ENCODE measurements at places on chromosomes 7 and 10.

DNA sequence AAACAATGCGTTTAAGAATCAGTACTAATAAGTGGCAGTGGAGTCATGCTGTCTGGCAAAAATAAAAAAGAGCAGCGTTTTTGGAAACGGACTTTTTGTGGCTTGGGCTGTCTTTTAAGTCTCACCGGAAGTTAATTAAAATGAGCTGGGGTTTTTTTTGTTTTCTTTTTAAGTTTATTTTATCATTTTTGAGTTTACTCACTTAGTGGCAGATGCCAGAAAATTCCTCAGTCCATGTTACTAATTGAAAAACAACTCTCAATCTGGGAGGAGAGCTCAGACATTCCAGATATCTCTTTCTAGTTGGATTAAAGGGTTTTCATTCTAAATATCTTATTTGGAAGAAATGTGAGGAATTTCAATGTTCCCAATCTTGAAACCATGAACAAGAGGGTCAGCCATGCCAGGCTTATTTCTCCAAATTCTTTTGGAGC, 133.8 kb upstream of the AGR3 start:
- no peak for DNase-seq

DNA sequence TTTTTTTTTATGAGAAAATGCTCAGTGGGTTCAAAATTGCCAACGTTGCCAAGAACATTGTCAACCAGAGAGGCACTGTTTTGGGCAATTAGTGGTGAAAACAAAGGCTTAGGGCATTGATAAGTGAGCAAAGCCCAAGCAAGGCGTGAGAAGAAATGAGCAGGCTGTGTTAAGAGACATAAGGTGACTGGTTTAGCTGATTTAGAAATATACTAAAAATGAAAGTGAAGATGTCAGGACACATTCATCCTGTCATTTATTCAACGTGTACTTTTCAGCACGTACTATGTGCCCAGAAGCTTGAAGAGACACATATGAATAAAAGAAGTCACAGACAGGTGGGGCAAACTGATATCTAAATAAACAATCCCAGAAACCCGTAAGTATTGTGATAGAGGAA, 31.8 kb downstream of the AOAH start:
- DNase-seq = no peak

DNA sequence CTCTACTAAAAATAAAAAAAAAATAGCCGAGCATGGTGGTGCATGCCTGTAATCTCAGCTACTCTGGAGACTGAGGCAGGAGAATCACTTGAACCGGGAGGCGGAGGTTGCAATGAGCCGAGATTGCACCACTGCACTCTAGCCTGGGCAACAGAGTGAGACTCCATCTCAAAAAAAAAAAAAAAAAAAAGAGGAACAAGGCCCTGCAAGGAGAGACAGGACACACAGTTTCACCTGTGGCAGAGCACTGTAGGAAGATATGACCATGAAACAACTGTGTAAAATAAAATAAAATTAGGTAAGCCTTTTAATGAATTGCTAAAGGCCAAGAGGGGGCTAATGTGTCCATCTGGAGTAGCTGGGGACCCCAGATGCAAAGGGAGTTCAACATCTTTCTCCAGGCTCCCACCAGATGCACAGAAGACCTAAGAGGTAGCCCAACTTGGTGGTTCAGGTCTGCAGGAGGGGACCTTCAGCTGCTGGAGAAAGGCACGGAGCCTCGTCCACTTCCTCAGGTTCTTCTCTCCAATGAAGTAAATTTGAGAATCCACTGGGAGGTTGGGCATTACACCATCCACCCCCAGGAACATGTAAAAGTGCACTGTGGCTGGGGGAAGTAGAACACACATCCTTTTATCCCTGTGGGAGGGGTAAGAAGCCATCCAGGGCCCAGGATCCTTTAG, 12.7 kb downstream of the PPIF start:
- DNase-seq = no peak

DNA sequence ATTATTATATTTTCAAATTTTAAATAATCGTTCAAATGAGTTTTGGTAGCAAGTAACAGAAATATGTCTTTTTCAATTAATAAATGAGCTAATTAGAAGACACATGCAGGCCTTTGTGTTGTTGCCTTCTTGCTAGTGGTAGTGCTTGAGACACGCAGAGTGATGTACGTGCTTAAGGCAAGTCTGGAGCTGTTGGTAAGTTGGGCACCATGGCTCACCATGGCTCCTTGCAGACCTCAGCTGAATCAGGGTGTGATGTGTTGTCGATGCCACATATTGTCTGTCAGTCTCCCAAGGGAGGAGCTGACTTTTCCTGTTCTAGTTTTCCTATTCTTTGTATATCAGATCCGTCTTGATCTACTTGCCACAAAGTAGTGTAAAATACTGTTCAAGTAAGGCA, 8.3 kb downstream of the CDK14 start:
- no peak for DNase-seq

DNA sequence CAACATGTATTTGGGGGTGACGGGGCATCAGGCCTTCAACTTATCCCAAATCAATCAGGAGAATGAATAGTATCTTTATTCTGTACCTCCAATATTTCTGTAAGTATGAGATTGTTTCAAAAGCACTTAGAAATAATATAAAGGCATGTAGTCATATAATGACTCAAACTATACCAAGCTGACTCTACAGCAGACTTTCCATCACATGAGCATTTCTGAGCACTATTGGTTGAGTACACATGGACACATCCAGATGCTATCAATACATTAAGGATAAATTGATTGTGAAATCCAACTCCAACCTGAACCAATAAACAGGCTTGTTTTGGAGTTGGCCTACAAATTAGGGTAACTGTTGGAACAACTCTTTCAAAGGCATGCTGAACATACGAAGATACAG, 229.4 kb downstream of the SFMBT2 start:
- DNase-seq = no peak

- no peak for DNase-seq
Observed at GRCh38 chr7:70952311-70952710, 179.6 kb upstream of the GALNT17 start.

DNA sequence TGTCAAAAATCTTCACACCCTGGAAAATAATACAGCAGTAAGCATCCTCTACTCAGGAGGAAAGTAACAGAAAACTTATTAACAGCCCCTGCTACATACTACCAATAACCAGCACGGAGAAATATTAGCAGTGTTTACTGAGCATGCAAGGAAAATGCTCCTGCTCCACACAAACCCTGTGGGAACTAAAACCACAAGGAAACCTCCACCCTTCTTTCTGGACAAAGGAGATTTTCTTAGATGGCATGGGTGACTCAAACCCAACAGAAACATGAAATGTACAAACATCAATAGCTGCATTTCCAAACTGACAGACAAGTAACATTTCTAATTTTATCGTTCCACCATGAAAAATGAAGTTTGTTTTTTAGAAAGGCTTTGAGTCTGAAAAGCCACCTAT, 113.4 kb downstream of the VPS41 start:
- no peak for DNase-seq

DNA sequence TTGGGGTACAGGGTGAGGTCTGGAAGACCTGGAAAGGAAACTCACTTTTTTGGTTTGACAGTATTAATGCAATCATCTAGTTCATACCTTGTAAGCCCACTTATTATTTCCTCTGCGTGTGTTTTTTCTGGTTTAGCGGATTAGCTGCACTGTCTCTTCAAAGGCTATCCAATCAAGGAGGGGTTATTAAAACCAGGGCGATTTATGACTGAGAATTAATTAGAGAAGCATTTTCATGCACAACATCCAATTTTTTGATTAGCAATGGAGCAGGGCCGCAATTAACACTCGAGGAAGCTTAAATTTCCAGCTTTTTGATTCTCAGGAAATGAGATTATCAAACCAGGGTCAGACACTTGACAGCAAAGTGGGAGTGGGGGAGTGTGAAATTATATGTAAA, 248.9 kb downstream of the EXOC4 start:
- DNase-seq = no peak

DNA sequence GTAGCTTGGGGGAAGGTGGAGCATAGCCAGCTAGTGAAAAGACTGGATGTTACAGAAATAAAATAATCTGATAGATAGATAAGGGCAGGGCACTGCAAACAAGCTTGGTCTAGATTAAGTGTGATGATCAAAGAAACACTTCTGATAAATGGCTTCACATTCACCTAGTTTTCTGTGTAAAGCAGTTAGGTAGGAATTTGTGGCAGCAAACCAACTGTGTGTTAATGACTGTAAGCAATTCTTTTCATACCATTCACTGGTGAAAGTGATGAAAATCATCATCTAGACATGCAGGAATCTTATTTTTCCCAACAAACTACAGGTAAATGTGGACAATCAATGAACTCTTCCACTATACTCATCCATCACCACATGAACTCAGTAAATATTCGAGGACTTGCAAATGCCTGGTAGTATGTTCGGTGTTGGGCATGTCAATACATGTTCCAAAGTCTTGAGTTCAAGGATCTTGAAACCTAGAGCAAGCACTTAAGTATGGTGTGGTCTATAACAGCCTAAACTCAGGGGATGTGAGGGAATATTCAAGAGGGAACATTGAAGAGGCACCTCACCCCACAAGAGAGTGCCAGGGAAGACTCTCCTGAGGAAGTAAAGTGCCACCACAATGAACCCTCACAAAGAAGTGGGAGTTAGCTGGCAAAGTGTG, 20.5 kb downstream of the PON3 start:
- no peak for DNase-seq

DNA sequence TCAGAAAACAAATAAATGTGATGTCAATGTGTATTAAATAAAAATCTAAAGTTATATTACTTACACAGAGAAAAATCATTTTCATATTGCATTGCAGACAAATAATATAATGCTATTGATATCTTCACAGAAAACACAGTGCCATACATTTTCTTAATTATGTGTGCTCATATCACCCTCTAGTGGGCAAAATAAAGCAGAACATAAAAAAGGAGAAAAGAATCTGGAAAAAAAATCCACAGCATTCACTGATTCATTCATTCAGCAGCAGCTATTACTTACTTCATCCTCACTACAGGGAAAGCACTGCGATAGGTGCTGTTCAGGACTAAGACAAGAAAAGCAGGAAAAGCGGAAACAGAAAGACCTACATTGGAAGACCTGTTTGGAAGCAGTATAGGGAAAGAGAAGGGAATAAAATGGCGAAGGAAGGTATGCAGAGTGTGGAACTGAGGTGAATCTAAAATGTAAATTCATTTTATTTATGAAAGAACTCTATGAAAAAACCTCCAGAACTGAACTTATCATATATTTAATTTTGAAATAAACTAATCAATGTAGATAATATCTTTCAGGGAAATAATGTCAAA, 73.2 kb downstream of the POT1 start:
- DNase-seq = peak; percentile 23

DNA sequence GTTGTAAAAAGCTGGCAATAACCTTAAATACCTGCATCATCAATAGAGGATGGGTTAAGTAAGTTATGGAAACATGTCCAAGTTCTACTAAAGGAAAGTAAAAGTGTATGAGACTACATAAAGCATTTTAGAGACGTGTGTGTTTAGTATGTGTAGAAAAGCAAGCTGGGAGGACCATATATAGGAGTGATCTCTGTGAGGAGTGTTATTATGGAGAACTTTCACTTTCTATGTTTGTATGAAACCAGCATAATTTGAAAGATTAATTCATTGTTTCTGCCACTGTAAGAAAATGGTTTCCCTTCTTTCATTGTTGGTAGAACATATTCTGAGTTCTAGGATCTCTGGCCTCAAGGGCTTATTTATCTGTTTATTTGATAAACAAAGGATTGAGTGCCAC, 19.2 kb upstream of the PDLIM1 start:
- DNase-seq = no peak

DNA sequence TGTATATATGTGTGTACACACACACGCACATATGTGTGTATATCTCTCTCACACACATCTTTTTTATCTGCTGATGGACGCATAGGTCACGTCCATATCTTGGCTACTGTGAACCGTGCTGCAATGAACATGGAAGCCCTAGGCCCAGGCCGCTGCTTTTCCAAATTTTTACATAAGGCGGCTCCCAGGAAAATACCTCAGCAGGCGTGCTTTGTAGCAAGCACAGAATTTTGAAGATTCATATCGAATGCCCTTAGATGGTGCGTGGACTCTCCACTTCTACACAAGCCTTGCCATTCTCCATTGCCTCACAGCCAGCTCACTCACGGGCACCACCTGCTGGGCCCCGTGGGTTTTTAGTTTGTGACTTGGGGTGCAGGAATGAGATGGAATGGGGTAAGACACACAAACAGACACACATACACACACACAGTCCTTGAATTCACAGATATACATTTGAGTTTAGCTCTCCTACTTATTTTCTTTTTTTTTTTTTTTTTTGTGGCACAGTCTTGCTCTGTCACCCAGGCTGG, 57.9 kb upstream of the RNF32 start:
- no peak for DNase-seq

Data from GM06990 (cell line).